Stimulated activated CD8-positive, alpha-beta memory T cell treated with anti-CD3 and anti-CD28 coated beads, Interleukin-4, amount 100 ng/mL, for 1 hour (primary cell): ENCODE measurements at places on chromosomes 5 and 9.

DNA sequence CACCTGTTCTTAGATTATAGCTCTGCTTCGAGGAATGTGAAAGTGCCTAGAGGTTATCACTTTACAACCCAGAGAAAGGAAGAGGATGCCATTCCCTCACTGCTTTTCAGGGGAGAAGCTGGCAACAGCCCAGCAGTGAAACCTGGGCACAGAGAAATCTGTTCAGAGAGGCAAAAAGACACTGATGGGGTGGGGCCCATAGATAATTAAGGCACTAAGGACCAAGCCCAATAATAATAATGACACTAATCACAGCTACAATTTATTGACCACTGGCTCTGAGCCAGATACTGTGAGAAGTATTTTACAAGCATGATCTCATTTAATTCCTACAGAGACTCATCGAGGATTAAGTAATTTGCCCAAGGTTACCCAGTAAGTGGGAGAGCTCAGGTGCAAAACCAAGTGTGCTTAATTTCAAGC is 168.3 kb downstream of the PIK3R1 start:
- DNase-seq: no peak

- no peak for DNase-seq
Observed at GRCh38 chr9:81264516-81264915, 424.8 kb downstream of the TLE1 start.

GRCh38 chr9:130433168-130433946 is 11.4 kb upstream of the ASS1 start:
- DNase-seq: no peak

- no peak for DNase-seq
Observed at GRCh38 chr9:128150594-128151308, 1.5 kb downstream of the LCN2 start.

DNA sequence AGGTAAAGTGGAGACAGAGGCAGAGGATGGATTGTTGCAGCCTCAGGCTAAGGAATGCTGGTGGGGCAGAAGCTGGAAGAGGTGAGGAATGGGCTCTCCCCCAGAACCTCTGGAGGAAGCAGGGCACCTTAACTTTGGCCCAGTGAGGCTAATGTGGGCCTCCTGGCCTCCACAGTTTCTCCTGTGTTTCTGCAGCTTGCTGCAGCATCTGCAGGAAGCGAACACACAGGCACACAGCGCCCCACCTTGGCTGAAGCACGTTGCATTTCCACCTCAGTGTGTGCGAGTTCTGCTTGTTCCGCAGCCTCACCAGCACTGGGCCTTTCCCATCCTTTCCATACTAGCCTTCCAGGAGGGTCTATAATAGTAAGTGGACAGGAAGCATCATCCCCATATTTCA is 27.2 kb upstream of the ASS1 start:
- DNase-seq: no peak

- DNase-seq: no peak
Observed at GRCh38 chr5:115884704-115885103, 43.0 kb downstream of the AP3S1 start.

DNA sequence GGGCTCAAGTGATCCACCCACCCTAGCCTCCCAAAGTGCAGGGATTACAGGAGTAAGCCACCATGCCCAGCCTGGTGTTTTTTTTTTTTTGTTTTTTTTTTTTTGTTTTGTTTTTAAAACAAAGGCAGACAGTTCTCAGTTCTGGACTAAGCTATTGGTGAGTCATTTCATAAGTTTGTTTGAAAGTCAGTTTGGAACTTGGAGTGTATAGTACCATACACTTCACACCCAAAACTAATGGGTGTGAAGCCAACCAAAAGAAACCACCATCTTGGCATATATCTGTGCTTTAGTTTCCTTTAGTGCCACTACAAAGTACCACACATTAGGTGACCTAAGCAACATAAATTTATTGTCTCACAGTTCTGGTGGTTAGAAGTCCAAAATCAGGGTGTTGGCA is 13.4 kb downstream of the MAST4 start:
- no peak for DNase-seq

- no peak for DNase-seq
Observed at GRCh38 chr5:1054018-1054798, 45.6 kb downstream of the NKD2 start.

DNA sequence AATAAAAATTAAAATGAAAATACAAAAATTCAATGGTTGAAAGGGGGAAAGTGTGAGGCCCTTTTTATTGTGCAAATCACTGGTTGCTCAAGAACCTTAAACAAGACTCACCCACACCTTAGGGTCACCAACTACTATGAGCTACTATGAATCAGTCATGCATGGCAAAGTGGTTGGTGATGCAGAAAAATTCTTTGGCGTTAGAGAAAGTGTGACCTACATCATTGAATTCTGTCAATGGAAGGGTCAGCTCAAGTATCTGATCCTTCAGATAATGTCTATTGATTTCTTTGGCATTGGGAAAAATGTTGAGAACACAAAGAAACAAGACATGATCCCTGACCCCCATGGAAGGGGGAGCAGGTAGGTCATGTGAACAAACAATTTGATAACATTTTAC is 149.7 kb upstream of the ADCY2 start:
- DNase-seq: no peak

- no peak for DNase-seq
Observed at GRCh38 chr5:66249920-66250319, 105.8 kb downstream of the SREK1 start.

DNA sequence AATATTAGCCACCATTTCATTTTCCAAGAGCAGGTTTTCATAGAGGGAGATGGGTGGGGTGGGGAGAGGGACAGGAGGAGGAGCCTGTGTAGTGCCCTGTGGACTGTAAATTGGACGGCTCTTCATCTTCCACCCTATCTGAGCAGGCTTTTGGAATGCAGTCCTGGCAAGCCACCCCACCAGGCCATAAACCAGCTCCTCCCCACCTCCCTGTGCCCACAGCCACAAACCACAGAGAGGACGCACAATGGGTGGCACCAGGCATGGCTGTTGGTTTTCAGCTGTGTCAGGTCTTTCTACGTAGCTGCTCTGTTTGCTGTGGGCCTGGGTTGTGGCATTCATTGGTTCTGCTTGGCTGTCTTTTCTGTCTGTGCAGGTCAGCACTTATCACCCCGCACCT is 58.0 kb downstream of the PLAC8L1 start:
- DNase-seq: no peak

- no peak for DNase-seq
Observed at GRCh38 chr9:77710965-77711648, 63.0 kb upstream of the GNA14 start.

- no peak for DNase-seq
Observed at GRCh38 chr9:131179561-131180219, 54.3 kb downstream of the NUP214 start.

GRCh38 chr5:172153695-172154094 is 34.3 kb downstream of the STK10 start:
- no peak for DNase-seq

DNA sequence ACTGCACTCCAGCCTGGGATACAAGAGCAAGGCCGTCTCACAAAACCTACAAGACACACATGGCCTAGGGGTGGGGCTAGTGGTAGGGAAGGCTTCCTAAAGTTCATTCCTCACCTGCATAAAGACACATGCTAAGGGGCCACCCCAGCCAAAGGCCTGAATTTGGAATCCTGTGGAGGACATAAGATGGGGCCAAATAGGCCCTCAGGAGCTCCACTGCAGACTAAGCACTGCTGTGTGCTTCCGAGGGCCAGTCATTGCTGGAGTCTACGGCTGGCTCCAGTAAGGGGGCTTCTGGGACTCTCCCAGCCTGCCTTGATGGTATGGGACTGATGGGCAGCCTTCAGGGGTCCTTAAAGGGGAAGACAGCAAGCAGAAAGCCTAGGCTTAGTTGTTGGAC is 5.7 kb downstream of the NOP16 start:
- no peak for DNase-seq

DNA sequence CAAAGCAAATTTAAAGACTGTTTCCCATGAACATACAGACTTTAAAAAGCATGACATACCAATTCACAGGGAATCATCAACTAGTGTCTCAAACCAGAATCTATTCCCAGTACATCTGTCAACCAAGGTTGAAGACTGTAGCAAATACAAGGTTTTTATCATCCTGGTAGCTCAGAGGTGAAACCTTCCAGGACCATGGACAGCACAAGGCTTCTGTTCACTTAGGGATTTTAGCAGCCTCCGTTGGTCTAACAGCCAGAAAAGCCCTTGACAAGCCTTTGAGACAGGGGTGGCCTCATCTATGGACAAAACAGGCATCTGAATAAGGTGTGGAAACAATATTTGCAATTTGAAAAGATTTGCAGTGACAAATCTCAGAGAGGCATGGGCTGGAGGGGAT is 119.0 kb downstream of the TRIM32 start:
- DNase-seq: no peak

DNA sequence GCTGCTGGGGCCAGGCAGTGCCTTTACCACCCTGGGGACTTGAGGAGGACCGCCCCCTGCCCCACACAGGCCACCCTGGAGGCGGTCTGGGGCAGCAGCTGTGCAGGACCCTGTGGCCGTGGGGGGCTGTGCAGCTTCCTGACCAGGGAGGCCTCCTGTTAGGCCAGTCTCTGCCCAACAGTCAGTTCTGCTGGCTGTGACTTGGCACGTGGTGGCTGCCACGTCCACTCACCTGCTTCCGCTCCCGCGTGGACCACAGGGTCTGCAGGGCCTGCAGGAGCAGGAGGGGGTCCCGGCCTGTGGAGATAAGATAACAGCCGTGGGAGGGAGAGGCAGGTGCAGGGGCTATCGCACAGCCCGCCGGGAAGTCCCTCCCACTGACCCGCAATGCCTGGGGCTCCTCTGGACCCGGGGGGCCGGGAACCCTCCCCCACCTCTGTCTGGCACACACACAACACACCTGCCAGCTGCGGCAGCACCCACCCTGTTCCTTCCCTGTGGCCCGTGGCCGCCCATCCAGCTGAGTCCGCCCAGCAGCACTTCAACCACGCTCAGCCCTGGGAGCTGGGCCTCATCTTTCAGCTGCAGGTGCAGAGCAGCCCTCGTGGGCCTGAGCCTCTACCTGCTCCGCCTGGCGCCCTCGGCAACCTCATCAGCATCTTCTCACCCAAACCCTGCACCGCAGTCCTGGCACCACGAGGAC is 39.7 kb downstream of the EXD3 start:
- DNase-seq: no peak

- DNase-seq: no peak
Observed at GRCh38 chr5:153624451-153624765, 133.9 kb downstream of the GRIA1 start.

- DNase-seq: no peak
Observed at GRCh38 chr9:135297456-135298075, 182.0 kb upstream of the PPP1R26 start.

DNA sequence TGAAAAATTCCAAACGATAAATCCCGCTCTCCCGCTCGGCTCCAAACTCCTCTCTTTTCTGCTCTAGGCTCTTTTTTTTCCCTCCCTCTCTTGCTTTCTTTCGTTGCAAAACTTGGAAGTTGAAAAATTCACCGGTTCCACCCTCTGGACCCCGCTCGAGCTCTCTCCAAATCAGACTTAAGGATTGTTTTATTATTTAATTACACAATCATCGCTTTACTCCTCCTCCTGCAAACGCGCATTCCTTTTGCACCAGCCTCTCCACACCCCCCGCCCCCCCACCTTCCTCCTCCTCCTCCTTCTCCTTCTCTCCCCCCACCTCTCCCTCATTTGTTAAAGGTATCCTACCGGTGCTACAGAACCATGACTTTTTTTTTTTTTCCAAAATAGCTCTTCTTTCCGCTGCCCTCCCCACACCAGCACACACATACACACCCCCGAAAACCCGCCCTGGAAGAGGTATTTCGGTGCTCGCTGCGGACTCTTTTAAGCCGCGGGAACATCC is 535 bp upstream of the NFIB start:
- no peak for DNase-seq

GRCh38 chr9:98365227-98365669 is 109.8 kb upstream of the TBC1D2 start:
- DNase-seq: no peak

DNA sequence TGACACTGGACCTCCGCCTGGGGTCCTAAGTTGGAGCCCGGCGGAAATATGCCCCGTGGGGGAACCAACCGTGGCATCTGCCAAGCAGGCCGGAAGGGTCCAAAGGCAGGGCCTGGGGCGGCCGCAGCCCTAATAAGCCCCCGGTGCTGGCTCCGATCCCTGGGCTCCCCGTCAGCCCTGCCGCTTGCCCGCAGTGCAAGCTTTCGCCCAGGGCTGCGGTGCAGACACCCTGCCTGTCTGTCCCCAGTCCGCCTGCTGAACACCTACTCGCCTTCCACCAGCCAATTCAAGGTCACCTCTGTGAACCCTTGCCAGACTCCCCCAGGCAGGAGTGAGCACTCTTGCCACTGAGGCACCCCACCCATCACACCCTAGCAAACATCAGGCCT is 502 bp upstream of the PTGR1 start:
- no peak for DNase-seq

DNA sequence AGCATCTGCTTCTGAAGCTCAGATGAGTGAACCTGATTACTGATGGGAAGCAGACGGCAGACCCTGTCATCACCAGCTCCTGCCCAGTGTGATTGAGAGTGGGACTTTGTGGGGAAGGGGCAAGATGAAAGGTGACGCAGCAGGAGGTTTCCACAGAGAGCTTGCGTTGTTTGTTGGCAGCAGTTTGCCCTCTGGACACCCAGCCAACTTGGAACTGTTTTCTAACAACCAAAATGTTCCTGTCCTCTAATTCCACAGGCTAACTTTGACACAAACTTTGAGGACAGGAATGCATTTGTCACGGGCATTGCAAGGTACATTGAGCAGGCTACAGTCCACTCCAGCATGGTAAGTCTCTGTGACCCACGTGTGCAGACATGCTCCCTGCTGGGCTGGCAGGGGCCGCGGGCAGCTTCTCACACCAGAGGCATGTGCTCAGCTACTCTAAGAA is 20.9 kb downstream of the CYFIP2 start:
- no peak for DNase-seq

DNA sequence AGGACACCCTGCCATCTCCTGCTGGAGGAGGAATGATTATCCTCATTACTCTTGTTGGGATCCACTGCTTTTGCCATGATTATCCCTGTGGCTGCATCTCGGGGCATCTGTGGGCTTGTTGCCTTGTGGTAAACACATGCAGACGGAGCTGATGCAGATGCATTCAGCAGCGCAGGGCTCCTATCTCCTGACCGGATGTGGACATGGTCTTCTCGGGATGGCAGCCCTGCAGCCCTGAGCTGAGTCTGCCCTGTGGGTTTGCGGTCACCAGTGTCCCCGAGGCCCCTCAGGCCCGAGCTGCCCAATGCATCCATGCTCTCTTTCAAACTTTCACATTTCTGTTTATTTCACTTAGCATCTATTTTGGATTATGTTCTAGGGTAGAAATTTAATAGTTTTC is 250.4 kb upstream of the IRX1 start:
- no peak for DNase-seq

DNA sequence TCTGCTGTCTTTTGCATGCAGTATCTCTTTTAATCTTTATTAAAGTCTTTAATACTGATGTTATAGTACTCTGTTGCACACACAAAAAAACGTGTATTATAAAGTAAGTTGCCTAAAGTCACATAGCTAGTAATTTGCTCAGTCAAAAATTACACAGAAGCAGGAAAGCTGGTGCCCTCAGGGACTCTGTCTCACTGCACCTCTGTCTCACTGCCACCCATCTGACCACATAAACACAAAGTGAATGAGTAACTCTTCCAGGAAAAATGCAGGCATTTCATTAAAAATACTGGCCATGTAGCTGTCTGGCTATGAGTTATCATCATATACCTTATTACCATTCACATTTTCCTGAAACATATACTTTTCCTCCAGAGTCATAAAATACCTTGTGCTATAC is 591.7 kb downstream of the CSNK1G3 start:
- DNase-seq: no peak

GRCh38 chr5:166493612-166494011 is 1797.8 kb upstream of the WWC1 start:
- no peak for DNase-seq

- peak; percentile 61 for DNase-seq
Observed at GRCh38 chr5:35777358-35778087, 79.2 kb upstream of the IL7R start.
